Trophoblast cell (in vitro differentiated cells and primary cell): ENCODE measurements at places on chromosomes 3 and 15.

DNA sequence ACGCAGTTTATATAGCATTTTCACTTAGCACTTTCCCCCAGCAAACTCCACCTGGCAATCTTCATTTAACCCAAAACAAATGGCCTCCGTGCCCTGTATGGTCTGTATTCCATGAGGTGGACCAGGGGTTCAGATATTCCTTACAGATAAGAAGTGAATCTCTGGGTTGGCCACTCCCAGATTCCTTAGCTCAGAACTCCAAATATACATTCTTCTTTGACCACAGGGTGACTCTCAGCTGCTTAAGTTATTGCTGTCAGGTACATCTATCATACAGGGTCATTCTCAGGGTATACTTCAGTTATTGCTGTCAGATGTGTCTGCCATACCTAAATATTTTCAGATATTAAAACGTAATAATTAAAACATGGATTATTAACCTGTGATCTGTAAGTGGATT, 229.8 kb downstream of the TBL1XR1 start:
- peak; percentile 6 for DNase-seq

DNA sequence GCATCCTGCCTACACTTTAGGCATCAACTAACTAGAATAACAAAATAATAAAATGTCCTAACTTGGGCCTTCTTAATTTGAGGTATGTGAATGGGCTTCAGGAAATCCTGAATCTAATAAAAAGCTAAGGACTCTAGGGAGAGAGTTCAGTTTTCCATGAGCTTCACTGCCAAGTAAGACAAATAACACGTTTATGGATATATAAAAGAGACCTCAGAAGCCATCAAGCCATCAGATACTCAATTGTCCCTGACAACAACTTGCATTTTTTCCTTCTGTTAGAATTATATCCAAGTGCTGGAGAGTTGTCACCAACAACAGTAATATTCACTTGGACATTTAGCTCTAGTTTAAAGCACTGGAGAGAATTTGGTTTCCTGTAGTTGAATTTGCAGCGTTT, 102.4 kb upstream of the IGSF10 start:
- DNase-seq = no peak

DNA sequence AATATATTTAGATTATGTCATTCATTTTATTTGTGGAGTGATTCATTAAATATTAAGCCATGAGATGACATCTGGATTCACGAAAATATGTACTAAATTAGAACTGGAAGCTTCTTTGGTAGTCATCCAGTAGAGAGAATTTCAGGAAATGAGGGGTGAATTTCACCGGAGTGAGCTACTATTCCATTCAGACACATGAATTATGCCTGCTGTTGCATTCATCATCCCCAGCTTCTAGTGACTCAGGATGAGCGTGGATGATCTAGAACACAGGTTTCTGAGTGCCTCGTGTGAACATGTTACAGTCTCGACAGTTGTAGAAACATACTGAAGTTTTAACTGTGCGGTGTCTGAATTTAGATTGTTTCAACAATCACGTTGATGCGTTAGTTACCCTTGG, 42.9 kb upstream of the GABRG3 start:
- DNase-seq = no peak

DNA sequence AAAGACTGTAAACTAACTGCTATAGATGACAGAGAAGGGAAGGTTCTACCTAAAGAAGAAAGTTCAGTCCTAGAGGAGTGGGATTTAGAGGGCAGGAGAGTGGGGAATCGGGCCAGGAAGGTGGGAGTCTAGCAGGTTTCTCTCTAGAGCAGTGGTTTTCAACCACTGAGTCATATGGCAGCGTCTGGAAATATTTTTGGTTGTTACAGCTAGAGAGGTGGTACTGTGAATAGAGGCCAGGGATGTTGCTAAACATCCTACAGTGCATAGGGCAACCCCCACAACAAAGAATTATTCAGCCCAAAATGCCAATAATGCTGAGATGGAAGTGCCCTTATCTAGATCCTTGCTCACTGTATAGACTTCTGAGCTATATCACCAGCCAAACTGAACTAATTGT, 28.7 kb downstream of the ATP1B3 start:
- DNase-seq = no peak

- DNase-seq = no peak
Measured at GRCh38 chr15:25572191-25572590, 133.4 kb upstream of the UBE3A start.

DNA sequence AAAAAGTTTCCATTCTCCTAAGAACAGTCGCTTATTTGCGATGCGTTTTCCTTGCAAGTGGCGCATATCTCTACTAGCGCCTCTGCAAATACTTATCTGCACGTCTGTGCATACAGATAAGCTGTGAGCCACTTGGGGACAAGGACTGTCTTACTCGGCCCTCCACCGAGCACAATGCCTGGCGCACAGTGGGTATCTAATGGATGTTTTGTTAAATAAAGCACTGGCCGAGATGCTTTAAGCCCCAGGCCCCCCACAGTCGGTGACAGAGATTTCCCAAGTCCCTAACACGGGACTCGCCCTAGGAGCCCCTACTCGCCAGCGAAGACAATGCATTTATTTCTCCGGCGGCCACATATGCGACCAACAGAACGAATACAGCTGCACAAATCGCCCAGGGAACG, 503 bp downstream of the HLTF start:
- DNase-seq = no peak

GRCh38 chr3:3368306-3368705, 188.8 kb upstream of the CRBN start:
- no peak for DNase-seq

DNA sequence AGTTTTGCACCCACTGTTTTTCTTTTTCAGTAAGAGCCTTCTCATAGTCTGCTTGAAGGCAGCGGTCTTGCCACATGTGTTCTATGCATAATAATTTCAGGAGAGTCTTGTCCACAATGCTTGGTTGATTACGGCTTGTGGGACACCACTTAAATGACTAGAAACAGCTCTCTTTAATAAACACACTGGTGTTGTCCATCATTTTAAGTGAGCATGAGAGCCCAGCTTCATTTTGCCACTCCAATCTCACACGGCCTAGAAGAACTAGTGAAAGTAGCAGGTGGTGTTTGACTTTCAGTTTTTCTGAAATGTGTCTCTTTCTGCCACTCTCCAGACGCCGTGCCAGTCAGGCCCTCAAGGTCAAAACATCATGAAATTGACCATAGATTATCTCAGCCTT, 292.1 kb downstream of the LPP start:
- DNase-seq = no peak

- no peak for DNase-seq
Measured at GRCh38 chr3:89795506-89795905, 688.1 kb downstream of the EPHA3 start.

GRCh38 chr3:2790266-2790815, 319.8 kb downstream of the IL5RA start:
- no peak for DNase-seq

DNA sequence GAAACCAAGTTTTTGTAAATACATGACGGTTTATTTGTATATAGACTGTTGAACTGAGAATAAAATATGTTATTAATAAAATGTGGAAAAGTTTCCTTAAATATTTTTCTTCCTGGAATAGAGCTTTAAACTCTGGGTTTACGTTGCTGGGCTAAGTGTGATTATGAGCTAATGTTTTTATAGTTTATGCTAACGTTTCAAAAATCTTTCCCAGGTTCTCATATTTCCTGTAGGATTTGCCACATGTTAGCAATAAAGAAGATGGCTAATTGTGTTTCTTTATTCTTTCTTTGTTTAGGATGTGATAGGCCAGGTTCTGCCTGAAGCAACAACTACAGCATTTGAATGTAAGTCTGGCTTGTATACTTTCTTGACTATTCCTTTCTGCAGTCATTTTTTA, 7.2 kb downstream of the MAP2K5 start:
- no peak for DNase-seq

- DNase-seq = no peak
Measured at GRCh38 chr15:72197041-72197459, 537 bp downstream of the GRAMD2A start.

DNA sequence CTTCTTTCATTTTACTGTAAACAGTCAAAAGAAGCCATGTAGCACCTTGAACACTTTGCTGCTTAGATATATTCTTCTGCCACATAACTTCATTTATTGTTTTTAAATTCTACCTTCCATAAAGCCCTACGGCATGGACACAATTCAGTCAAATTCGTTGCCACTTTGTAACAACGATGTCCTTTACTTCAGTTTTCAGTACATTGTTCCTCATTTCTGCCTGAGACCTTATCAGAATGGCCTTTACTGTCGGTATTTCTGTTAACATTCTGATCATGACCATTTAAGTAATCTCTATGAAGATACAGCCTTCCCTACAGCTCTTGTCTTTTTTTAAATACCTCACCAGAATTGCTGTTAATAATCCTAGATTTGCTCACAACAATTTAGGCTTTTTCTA, 466.9 kb downstream of the NAALADL2 start:
- DNase-seq = no peak

DNA sequence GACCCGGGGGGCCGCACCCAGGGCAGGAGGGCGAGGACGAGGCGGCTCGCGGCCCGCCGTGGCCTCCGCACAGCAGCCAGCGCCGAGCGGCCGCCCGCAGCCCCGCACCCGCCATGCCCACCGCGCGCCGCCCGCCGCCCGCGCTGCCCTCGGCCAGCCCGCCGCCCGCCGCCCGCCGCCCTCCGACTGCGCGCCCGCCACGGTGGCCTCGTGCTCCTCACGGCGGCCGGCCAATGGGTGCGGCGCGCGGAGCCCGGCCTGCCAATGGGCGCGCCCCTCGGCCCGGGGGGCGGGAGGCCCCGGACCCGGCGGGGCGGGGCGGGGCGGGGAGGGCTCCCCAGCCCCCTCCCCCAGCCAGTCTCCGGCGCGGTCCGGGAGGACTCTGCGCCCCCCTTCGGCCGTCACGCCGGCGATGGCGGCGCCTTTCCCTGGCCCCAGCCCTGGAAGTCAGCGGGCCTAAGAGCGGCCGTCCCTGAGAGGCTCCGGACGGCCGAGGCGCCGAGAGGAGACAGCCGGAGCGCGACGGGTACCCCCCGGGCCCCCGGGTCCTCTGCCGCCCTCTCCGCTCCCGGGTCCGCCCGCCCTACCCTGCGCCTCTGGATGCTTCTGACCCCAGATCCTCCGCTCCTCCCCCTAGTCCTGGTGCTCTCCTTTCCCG, at the start of gene NT5DC2:
Gene NT5DC2 (minus strand): TSS at position 235 of the 658 bp plus-strand sequence. CDS start 120 bp downstream, at position 115.
- DNase-seq = peak; percentile 69

DNA sequence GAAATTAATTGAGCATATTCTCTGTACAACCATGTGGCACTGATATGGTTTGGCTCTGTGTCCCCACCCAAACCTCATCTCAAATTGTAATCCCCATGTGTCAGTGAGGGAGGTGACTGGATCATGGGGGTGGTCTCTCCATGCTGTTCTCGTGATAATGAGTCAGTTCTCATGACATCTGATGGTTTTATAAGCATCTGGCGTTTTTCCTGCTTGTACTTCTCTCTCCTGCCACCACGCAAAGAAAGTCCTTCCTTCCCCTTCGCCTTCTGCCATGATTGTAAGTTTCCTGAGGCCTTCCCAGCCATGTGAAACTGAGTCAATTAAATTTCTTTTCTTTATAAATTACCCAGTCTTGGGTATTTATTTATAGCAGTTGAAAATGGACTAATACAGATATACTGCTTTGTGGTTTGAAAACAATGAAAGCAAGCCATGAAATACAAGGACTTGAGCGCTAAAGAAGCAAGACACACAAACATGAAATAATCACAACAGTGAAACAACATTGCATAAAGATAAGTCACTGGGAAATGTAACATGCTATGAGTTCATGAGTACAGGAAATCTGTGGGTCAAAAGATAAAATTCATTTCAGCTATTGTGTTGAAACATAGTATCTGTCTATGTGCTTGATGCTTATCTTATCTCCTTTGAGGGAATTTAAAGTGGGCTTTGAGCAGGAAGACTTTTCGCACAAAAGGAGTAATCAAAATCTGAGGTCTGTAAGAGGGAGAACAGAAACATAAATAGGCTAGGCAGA, 288.7 kb downstream of the GBE1 start:
- DNase-seq = no peak

- DNase-seq = no peak
Measured at GRCh38 chr15:74315626-74316025, 51.8 kb downstream of the CYP11A1 start.

- no peak for DNase-seq
Measured at GRCh38 chr3:195574497-195575304, 9.0 kb downstream of the APOD start.
